ENCODE measurements at places on chromosomes 5 and 9.

GRCh38 chr5:8831854-8832253 is 714.0 kb downstream of the SEMA5A start:
- DNase-seq, result no peak

- no peak for DNase-seq
These were observed 218.6 kb downstream of the PJA2 start for GRCh38 chr5:109191153-109191558.

DNA sequence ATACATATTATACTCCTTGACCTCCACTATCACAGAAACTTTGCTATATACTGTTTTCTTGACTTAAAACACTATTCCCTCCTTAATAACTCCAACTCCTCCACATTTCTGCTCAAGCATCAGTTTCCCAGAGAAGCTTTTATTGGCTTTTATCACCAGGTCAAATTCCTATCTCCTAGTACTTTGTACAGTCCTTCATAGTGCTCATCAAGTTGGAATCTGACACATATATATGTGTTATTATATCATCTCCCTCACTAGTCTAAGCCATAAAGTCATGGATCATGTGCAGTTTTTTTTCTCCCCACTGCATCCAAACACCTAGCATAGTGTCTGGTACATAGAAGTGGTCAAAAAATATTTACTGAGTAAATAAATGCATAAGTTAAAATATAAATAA is 59.1 kb downstream of the BHMT start:
- DNase-seq, result no peak

DNA sequence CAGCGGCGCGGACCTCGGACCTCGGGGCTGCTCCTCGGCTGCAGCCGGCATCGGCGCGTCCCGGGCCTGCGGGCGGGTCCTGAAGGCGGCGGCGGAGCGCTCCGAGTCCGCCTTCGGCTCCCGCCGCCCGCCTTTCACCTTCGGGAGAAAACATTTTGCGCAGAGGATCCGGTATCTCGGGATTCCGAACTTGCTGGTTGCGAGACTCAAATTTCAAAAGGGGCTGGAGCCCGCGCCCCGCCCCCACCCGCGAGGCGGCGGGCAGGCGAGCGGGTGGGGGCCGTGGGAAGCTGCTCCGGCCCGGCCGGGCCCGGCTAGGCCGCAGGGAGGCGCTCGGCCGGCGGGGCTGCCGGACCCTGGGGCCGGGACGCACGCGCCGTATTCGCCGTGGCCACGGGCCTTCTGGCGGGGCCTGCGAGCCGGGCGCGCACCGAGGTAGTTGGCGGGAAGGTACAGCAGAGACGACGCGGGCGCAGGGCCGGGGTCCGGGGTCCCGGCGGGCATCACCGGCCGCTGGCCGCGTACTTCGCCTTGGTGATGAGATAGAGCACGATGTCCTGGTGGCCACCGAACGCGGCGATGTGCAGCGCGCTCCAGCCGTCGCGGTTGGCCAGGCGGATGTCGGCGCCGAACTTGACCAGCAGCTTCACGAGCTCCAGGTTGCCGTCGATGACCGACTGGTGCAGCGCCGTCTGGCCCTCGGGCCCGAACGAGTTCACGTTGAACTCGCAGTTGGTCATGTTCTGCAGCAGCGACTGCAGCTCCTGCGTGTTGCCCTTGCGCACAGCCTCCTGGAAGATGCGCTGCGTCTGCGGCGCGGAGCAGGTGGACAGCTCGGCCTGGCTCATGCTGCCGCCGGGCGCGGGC is 757 bp downstream of the NRARP start:
- DNase-seq, result peak; percentile 72

DNA sequence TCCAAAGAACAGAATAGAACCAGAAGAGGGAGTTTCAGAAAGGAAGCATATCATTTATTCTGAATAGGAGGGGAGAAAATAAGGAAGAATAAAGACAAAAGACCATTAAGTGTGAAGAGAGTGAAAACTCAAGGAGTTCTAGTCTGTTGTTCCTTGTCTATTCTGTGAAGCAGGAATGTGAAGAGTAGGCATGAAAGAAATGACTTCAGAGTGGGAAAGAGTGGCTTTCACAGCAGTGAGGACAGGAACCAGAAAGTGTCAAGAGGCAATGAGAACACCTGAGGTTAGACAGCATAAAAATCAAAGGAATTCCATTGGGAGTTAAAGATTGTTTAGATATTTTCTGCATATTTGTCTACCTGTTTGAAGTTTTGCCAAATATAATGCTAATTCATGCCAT is 768.8 kb upstream of the GRAMD2B start:
- DNase-seq, result no peak

GRCh38 chr5:147611483-147611882 is 101.6 kb upstream of the DPYSL3 start:
- no peak for DNase-seq

GRCh38 chr5:78574131-78574673 is 74.4 kb downstream of the LHFPL2 start:
- DNase-seq, result no peak

DNA sequence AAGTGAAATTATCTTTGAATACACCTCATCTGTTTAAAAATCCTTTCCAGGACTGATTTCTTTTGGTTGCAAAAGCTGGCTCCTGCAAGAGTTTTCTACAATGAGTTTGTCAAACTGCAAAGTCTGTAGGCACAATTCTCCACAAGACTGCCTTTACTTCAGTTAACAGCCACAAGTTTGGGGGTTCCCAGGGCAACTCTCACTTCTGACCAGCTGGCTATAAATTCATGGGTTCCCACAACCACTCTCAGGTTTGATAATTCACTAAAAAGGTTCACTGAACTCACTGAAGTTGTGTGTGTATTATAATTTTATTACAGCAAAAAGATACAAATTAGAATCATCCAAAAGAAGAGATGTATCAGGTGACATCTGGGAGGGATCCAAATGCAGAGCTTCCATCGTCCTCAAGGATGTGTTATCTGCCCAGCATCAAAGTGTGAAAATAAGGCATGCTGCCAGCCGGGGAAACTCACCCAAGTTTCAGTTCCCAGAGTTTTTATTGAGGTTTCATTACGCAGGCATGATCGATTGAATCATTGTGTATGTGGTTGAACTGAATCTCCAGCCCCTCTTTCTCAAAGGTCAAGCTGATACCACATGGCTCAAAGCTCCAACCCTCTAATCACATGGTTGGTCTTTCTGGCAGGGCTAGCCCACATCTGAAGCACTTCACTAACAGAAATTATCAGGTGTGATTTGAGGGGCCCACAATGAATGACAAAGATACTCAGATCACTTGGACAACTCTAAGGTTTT is 19.0 kb upstream of the PSIP1 start:
- no peak for DNase-seq

DNA sequence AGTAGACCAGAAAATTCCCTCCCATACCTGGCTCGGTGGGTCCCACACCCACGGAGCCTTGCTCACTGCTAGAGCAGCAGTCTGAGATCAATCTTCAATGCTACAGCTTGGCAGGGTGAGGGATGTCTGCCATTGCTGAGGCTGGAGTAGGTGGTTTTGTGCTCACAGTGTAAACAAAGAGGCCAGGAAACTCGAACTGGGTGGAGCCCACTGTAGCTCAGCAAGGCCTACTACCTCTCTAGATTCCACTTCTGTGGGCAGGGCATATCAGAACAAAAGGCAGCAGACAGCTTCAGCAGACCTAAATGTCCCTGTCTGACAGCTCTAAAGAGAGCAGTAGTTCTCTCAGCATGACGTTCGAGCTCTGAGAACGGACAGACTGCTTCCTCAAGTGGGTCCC is 5.6 kb upstream of the GZMA start:
- no peak for DNase-seq

Measured in nephron progenitor cell (in vitro differentiated cells).